ENCODE measurements at places on chromosomes 7 and 10.

DNA sequence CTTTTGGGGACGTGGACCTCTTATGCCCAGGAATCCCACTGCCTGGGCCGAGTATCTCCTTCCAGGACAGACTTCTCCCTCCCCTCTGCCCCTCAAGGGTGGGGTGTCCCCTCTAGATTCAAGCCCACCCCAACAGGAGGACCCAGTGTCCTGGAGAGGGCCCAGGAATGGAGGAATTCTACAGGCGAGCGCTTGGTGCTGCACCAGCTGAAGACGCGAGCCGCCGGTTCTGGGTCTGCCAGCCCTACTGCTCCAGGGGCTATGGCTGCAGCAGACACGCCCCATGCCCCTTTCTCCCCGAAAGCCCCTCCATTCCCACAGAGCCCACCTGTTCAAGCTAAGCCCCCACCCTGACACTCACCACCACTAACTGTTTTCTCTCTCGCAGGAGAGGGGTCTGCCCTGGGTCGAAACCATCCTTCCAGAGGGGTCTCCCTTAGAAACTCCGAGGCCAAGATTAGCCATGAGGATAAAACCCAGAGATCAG lies 8.6 kb downstream of the CRYGN start:
- no peak for DNase-seq

DNA sequence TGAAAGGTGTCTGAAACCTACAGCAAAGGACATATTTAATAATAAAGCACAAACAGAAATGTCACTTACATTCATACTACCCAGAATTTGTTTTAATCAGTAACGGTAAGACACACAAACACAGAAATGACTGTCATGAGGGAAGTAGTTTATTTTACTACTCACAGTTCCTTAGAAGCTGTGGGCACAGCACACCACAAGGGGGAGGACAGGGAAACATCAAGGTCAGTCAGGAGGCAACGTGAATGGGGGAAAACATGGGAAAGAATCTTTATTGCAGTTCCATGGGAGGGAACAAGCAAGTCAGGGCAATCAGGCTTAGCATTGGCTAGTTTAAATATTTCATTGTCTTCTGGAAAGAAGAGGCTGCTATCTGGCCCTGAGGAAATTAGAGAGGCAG lies 123.8 kb upstream of the PDSS1 start:
- no peak for DNase-seq

GRCh38 chr10:132027423-132027983 lies 38.2 kb upstream of the JAKMIP3 start:
- DNase-seq = no peak

- no peak for DNase-seq
These were observed 2.2 kb downstream of the C10orf67 start for GRCh38 chr10:23342213-23342884.

DNA sequence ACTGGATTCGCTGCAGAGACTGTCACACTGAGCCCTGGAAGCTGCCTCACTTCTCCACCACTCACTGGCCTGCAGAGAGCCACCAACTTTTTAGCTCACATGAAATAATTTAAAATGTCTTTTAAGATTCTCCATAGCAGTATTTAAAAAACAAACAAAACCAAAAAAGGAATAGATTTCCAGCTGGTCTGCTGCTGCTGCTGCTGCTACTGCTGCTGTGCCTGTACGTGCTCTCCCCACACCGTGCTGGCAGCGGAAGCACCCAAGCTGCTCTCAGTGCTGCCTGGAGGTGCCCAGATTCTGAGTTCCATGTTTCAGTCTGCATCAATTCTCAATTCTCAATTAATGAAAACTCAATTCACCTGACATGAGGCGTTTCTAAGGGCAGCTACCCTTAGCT lies 146.0 kb downstream of the USP6NL start:
- DNase-seq = no peak

DNA sequence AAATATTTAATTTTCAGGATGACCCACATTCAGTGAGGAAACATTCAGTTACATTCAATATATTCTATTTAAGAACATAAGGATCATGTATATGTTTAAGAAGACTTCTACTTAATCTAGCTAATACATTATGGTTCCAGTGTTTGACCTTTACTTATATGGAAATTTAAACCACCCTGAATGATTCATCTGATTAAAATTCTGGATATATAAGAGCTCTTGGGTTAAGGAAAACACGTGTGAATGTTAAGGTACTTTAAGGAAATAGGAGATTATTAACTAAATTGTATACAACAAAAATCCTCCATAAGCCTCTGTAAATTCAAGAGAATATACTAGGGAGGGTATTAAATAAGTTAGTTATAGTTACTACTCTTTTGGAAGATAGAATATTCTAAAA lies 40.9 kb downstream of the HDAC9 start:
- DNase-seq = no peak

DNA sequence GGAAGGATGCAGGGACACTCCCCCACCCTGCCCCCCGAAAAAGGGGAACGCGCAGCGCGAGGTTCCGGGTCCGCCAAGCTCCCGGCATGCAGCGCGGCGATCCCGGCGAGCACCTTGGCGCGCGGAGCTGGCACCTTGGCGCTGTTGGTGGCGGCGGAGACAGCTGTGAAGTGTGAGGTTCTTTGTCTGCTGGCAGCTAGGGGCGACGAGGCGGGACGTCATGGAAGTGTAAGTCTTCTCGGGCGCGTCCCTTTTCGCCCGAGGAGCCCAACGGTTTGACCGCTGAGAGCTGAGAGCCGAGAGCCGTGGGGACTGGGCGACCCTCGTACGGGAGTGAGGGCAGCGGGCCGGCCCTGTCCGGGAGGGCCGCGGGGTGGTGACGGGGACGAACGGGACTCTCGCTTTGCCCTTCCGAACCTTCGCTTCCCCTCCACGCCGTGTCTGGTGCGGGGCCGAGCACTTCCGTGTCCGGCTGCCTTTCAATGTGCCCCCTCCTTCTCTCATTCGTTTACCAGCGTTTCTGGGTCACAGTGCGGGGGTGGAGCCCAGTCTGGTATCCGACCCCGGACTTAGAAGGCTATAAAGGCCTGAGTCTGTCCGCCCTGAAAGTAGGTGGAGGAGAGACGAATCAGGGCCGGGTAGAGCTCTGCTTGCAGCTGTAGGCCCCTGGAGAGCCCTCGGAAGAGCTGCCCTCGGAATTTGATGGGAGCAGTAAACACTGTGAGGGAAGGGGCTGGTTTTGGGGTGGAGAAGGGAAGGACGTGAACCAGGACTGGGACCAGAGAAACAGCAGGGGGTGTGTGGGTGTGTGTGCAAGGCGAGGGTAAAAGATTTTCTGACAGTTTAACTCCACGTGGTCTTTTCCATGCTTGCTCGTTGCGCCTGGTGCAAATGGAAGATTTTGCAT lies at the start of gene CRCP:
TSS of gene CRCP (plus strand) at position 105 of the 907 bp plus-strand sequence. CDS start at position 221, 116 bp downstream.
- DNase-seq = peak; percentile 82

GRCh38 chr7:45700556-45700955 lies 126.4 kb downstream of the ADCY1 start:
- DNase-seq = no peak

GRCh38 chr10:94223702-94224370 lies 138.9 kb downstream of the NOC3L start:
- no peak for DNase-seq

GRCh38 chr10:24238519-24239247 lies 29.7 kb downstream of the KIAA1217 start:
- no peak for DNase-seq

GRCh38 chr10:9719246-9719645 lies 1298.4 kb upstream of the CELF2 start:
- no peak for DNase-seq

GRCh38 chr7:140260352-140261104 lies 83.7 kb upstream of the KDM7A start:
- DNase-seq = peak; percentile 35

DNA sequence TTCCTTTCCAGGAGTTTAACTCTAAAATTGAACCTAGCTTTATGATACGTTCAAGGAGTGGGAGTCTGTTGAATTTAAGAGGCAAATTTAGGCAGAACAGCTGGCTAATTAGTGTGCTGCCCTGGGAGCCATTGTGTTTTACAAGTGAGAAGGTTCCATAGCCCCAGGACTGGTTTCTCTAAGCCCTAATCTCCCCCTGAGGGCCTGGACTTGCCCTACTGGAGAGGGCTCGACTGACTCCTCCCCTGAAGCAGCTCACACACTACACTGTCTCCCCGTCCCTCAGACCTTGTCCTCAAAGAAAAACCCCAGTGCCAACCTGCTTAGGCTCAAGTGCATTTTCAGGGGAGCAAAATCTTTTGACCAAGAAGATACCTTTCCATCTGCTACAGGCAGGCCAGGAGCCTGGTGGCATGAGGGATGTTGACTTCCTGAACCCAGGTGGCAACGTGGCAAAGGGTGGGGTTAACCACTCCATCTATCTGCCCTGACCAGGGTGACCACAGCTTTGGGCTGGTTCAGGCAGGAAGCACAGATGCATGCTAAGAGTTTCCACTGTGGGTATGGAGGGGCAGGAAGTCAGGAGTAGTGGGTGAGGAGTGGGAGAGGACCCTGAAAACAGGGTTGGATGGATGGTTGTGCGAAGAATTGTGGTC lies 68.9 kb upstream of the CARD11 start:
- DNase-seq = no peak

DNA sequence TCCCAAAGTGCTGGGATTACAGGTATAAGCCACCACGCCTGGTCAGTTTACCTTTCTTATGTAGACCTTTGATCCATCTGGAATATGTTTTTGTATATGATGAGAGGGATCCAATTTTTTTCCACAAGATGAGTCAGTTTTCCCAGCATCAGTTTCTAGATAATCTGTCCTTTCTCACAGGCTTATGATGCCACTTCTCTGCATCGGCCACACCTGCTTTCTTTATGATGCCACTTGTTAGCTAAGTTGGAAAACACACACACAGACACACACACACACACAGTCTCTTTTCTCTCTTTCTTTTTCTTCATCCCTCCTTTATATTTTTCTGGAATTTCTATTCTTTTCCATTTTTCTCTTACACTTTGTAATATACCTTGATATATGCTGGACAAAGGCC lies 240.8 kb downstream of the BICC1 start:
- DNase-seq = no peak

- DNase-seq = no peak
These were observed 715.9 kb downstream of the AUTS2 start for GRCh38 chr7:70314221-70314620.
